A172 (cell line): ENCODE measurements at places on chromosomes 4 and X. TPM values are rescaled to one million over a fixed set of nuclear protein-coding genes. Genes with fewer than 3 reads are reported as not detected.

DNA sequence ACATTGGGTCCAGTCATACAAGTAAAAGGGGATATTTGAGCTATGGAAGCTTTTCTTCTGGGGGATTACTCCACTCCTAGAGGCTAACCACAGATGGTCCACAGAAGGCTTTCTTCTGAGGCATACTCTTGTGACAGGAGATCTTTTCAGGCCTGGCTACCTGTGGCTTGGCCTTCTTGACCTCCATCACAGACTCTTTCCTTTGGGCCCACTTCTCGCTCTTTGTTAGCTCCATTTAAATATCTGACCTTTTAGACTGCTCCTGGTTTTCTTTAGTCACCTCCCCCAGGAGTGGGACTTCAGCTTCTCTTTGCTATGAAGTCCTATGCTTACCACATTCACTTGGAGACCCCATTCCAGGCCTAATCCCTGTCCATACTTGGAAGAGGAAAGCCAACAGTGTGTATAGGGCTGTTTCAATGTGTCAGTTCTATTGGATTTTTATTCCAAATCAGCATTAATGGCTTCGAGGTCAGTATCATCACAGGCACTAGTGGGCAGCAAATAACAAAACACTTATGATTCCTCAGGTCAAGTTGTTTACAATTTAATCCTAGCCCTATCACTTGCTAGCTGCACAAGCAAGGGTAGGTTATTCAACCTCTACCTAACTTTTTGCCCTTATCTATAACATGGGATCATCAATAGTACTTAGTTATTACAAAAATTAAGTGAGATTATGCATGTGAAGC lies 26.3 kb downstream of the GPC3 start:
- DNase-seq = no peak

AFF1 gene
- total RNA-seq = 5.4 and 5.8 TPM in 2 replicates

DNA sequence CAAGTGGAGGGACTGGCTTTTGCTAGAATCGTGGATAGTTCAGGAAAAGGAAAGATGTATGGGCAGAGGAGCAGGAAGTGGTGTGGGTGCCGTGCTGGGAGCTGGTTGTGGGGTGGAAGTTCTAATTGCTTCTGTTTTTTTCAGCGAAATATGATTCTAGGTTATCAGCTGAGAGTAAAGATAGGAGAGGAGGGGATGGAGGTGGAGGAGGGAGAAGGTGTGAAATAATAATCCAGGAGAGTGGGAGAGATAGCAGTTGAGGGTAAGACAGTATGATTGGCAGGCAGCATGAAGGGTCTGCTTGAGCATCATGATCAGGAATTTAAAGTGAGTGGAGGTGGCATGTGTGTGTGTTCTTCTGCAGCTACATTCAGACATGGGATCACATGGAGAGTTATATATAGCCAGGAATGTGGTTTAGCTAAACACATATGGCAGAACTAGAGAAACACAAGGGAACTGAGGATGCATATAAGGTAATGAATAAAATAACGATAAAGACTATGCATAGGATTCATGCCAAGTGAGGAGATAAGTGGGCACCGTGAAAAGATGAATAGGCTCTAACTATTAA lies 133.7 kb downstream of the ANK2 start:
- no peak for DNase-seq

- no peak for DNase-seq
Observed at GRCh38 chr4:8235224-8235623, 34.3 kb upstream of the HTRA3 start.

CORIN gene
- not detected in 2 replicates for total RNA-seq

TRAPPC11 gene
- 28.3 and 29.5 TPM in 2 replicates for total RNA-seq

SFRP2 gene
- not detected in 2 replicates for total RNA-seq

SPON2 gene
- 7.6 and 16.2 TPM in 2 replicates for total RNA-seq

- DNase-seq = no peak
Observed at GRCh38 chr4:90174621-90175023, 47.4 kb downstream of the CCSER1 start.
